Mesothelial cell of epicardium (in vitro differentiated cells): ENCODE measurements at places on chromosomes 4 and X.

DNA sequence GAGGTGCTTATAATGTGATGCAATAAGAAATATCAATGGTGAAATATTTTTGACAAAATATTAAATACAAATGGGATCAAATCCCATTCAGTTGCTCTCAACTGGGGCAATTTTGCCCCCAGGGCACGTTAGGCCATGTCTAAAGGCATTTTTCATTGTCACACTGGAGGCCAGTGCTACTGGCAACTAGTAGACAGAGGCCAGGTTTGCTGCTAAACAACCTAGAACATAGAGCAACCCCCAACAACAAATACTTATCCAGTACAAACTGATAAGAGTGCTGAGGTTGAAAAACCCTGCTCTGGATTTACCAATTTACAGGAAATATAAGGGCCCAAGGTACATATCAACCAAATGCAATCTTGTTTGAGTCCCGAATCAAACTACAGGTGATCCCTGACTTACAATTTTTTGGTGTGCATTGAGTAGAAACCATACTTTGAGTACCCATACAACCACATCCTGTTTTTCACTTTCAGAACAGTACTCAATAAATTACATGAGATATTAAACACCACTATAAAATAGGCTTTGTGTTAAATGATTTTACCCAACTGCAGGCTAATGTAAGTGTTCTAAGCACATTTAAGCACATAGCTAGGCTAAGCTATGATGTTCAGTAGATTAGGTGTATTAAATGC lies 237.5 kb downstream of the HNRNPD start:
- no peaks in the 10 kb centered on the region for H3K4me1 ChIP-seq
- peaks cover 16% of the 10 kb centered on the region for H3K27me3 ChIP-seq
- H3K27ac ChIP-seq, result no peak overlapping the region
- H3K4me3 ChIP-seq, result no peak overlapping the region
- DNase-seq, result no peak
- H3K36me3 ChIP-seq, result no peaks in the 10 kb centered on the region

DNA sequence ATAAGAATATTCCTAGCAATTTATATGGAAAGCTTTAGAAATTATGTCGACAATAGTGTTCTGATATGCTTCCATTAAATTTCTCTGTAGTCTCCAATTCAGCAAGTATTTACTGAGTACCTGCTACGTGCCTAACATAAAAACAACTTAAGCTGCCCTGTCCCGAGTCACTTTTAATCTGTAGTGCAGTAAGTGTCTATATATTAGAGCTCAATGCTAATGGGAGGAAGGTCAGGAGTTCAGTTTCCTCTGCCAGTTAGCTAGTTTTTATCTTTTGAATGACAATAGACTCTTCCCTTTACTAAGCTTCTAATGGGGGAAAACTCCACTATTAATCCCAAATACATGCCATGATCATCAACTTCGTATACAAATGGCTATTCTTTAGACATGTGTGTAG lies 118.7 kb upstream of the NAP1L5 start:
- DNase-seq, result no peak
- no peak overlapping the region for H3K4me3 ChIP-seq
- no peaks in the 10 kb centered on the region for H3K27me3 ChIP-seq
- peaks cover 3% of the 10 kb centered on the region for H3K36me3 ChIP-seq
- H3K4me1 ChIP-seq, result peaks cover 76% of the 10 kb centered on the region

DNA sequence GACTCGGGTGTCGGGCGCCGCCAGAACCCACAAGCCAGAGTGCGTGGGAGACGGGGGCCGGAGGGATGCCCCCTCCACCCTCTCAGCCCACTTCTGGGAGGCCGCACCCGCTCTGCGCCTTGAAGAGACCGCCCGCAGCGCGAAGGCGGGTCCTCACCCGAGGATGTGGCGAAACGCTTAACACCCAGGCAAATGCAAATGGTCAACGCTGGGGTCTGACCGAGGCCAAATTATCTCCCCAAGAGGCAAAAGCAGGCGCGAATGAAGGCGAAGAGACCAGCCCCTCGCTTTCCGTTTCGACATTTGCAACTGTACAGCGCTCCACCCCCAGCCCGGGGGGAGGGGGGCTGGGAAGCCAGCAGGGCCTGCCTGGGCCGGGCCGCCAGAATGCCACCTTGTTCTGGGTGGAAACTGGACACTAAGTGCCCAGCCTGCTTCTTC lies 137.7 kb upstream of the ZIC3 start:
- no peaks in the 10 kb centered on the region for H3K36me3 ChIP-seq
- H3K4me3 ChIP-seq, result peak overlapping the region; percentile 53

- H3K4me3 ChIP-seq, result no peak overlapping the region
- no peak overlapping the region for H3K27ac ChIP-seq
- H3K36me3 ChIP-seq, result no peaks in the 10 kb centered on the region
- DNase-seq, result no peak
Measured at GRCh38 chrX:13863324-13863723, 46.4 kb upstream of the GPM6B start.

GRCh38 chrX:77431227-77431626 lies 16.0 kb upstream of the FGF16 start:
- no peaks in the 10 kb centered on the region for H3K36me3 ChIP-seq
- DNase-seq, result no peak
- H3K4me3 ChIP-seq, result no peak overlapping the region
- H3K27me3 ChIP-seq, result no peaks in the 10 kb centered on the region

DNA sequence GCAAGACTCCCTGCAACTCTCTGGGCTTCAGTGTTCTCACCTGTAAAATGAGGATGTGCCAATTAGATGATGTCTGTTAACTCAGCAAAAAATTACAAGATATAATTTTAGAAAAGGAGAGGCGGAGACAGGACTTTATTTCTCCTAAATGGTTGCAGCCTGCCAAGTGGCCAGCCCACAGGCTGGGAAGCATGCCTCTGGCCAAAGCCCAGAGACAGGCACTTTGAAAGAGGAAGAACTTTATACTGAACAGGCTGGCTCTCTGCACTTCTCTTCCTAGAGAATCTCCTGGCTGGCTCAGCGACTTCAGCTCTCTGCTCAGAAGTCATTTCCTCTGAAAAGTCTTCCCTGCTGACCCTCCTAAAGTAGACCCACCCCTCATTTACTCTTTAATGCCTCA lies 3.7 kb downstream of the PRDM5 start:
- H3K36me3 ChIP-seq, result no peaks in the 10 kb centered on the region
- H3K4me1 ChIP-seq, result peaks cover 48% of the 10 kb centered on the region
- no peaks in the 10 kb centered on the region for H3K27me3 ChIP-seq
- DNase-seq, result no peak
- H3K4me3 ChIP-seq, result no peak overlapping the region

DNA sequence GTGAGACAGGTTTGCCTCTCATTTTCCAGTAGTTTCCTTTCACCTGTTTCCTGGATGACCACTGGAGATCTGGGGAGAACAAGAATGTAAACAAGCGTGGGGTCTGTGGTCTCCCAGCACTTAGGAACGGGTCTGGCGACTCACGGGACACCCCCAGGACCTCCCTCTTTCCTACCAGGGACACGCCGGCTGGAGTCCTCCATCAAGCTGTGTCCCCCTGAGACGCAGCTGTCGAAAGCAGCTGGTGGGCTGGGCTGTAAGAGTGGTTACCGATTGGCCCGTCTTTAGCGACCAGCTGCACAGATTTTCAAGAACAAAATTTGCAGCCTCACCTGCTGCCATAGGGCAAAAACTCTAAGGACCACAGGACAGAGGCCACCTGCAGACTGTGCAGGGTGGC lies 11.9 kb downstream of the LRPAP1 start:
- no peaks in the 10 kb centered on the region for H3K4me1 ChIP-seq
- no peaks in the 10 kb centered on the region for H3K27me3 ChIP-seq
- no peak overlapping the region for H3K4me3 ChIP-seq
- no peak for DNase-seq
- H3K27ac ChIP-seq, result no peak overlapping the region
- H3K36me3 ChIP-seq, result peaks cover 6% of the 10 kb centered on the region

- H3K36me3 ChIP-seq, result peaks cover 3% of the 10 kb centered on the region
- DNase-seq, result no peak
- peak overlapping the region; percentile 2 for H3K27ac ChIP-seq
- peaks cover 30% of the 10 kb centered on the region for H3K4me1 ChIP-seq
- no peaks in the 10 kb centered on the region for H3K27me3 ChIP-seq
- H3K4me3 ChIP-seq, result no peak overlapping the region
Measured at GRCh38 chr4:119725688-119726330, 97.2 kb upstream of the PDE5A start.

DNA sequence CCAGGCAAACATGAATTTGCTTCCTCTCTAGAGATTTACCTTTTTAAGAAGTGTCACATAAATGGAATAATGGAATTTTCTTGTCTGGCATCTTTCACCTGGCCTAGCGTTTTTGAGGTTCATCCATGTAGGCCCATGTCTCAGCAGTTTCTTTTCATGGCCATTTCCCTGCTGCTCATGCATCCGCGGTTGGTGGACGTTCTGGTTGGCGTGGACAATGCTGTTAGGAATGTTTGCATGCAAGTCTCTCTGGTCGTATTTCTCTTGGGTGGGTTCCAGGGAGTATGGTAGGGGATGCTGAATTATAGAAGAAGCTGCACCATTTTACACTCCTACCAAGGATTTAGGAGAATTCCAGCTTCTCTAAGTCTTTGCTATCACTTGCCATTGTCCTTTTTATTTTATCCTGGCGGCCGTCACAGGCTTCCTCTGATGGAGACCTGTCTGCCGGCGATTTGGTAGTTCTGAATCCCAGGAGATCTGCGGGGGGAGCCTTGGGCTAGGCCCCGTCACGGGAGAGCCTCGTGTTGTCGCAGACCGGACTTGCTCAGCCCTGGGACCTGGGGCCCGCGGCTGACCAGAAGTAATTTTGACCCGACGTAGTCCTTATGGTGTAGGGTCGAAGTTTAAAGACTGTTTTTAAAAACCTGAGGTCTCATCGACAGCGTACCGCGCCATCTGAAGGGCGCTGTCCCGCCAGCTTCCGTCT lies 56.9 kb upstream of the TADA2B start:
- DNase-seq, result no peak
- peaks cover 50% of the 10 kb centered on the region for H3K4me1 ChIP-seq
- no peaks in the 10 kb centered on the region for H3K27me3 ChIP-seq
- peak overlapping the region; percentile 99 for H3K27ac ChIP-seq
- H3K4me3 ChIP-seq, result peak overlapping the region; percentile 90

GRCh38 chr4:99078931-99079624 lies 9.5 kb downstream of the ADH5 start:
- no peak overlapping the region for H3K27ac ChIP-seq
- peaks cover 45% of the 10 kb centered on the region for H3K36me3 ChIP-seq
- H3K4me1 ChIP-seq, result no peaks in the 10 kb centered on the region
- H3K27me3 ChIP-seq, result no peaks in the 10 kb centered on the region

- no peak for DNase-seq
- H3K27me3 ChIP-seq, result peaks cover 38% of the 10 kb centered on the region
- peaks cover 33% of the 10 kb centered on the region for H3K4me1 ChIP-seq
- no peaks in the 10 kb centered on the region for H3K36me3 ChIP-seq
Measured at GRCh38 chr4:53537606-53538005, 53.7 kb downstream of the LNX1 start.

GRCh38 chr4:140195806-140196205 lies 41.8 kb upstream of the MAML3 start:
- no peaks in the 10 kb centered on the region for H3K4me1 ChIP-seq
- no peak overlapping the region for H3K4me3 ChIP-seq
- H3K27me3 ChIP-seq, result no peaks in the 10 kb centered on the region
- H3K36me3 ChIP-seq, result no peaks in the 10 kb centered on the region
- no peak overlapping the region for H3K27ac ChIP-seq
- no peak for DNase-seq

GRCh38 chr4:69684804-69685203 lies 31.8 kb upstream of the UGT2A1 start:
- H3K27ac ChIP-seq, result no peak overlapping the region
- DNase-seq, result no peak
- H3K36me3 ChIP-seq, result no peaks in the 10 kb centered on the region
- H3K4me3 ChIP-seq, result no peak overlapping the region
- H3K4me1 ChIP-seq, result peaks cover 5% of the 10 kb centered on the region

GRCh38 chrX:63250253-63250868 lies 100.8 kb downstream of the SPIN4 start:
- no peak for DNase-seq
- no peaks in the 10 kb centered on the region for H3K36me3 ChIP-seq
- H3K27ac ChIP-seq, result no peak overlapping the region
- H3K27me3 ChIP-seq, result no peaks in the 10 kb centered on the region

DNA sequence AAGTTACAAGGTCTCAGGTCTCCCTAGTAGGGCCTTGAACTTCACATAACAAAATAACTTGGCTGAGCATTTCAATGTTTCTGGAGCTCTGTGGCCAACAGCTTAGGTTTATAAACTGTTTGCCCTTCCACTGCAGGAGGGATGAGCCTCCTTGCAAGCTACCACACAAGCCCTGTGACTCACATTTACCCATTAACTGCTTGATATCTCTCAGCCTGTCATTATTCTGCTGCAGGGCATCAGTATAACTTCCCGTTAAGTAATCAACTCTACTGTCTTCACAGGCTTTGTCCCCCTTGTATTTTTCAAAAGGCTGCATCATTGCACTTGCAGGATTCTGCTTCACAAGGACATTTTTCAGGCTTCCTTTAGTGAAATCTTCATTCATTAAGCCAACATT lies 151.7 kb upstream of the CXCL13 start:
- H3K4me3 ChIP-seq, result no peak overlapping the region
- H3K4me1 ChIP-seq, result no peaks in the 10 kb centered on the region
- no peak overlapping the region for H3K27ac ChIP-seq
- DNase-seq, result no peak
- H3K36me3 ChIP-seq, result no peaks in the 10 kb centered on the region
- peaks cover 21% of the 10 kb centered on the region for H3K27me3 ChIP-seq

DNA sequence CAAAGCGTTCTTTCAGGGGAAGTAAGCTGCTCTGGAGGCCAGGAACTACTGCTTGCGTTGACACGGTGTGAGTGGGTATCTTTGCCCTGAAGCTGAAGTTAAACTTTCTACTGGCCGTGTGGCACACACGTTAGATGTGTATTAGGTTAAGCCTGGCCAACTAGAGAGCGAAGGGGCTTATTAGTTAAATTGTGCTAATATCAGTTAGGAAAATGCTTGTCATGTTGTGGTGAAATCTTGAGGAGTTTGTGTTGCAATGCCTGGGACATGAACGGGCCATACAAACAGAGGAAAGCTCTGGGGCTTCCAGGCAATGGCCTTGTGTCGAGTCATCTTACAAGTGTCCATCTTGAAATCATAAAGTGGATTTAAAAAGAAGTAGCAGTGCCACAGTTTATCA lies 62.6 kb downstream of the NSUN7 start:
- no peak for DNase-seq
- no peaks in the 10 kb centered on the region for H3K4me1 ChIP-seq
- H3K36me3 ChIP-seq, result peaks cover 30% of the 10 kb centered on the region

DNA sequence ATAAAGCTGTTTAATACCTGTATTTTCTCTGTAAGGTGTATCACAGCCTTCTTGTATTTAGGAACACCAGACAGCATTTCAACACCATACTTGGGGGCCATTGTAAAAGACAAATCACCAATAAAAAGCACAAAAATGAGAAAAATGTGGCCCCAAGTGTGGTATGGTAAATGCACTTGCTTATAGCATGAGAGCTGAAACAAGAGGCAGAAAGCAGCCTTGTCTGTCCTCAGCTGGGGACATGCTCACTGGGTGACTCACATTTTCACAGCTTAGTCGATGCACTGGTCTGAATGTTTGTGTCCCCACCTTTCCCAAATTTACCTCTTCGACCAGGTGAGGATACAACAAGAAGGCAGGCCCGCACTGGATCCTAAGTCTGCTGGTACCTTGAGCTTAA lies 639.7 kb upstream of the AGA start:
- no peaks in the 10 kb centered on the region for H3K36me3 ChIP-seq
- H3K4me3 ChIP-seq, result no peak overlapping the region
- no peaks in the 10 kb centered on the region for H3K27me3 ChIP-seq
- no peak overlapping the region for H3K27ac ChIP-seq
- H3K4me1 ChIP-seq, result peaks cover 18% of the 10 kb centered on the region
